ENCODE measurements at places on chromosomes 5 and 9. TPM values are rescaled to one million over a fixed set of nuclear protein-coding genes. Genes with fewer than 3 reads are reported as not detected.
A peak's percentile ranks its signal among the peaks of the same experiment; 100 is the strongest.

Gene PCDHB5
- total RNA-seq, result 27.3 TPM

Gene AGXT2
- total RNA-seq, result not detected

Gene PPP6C
- total RNA-seq, result 29.0 TPM

Gene SOHLH1
- not detected for total RNA-seq

Gene HACD4
- 5.2 TPM for total RNA-seq

Gene FAM81B
- not detected for total RNA-seq

DNA sequence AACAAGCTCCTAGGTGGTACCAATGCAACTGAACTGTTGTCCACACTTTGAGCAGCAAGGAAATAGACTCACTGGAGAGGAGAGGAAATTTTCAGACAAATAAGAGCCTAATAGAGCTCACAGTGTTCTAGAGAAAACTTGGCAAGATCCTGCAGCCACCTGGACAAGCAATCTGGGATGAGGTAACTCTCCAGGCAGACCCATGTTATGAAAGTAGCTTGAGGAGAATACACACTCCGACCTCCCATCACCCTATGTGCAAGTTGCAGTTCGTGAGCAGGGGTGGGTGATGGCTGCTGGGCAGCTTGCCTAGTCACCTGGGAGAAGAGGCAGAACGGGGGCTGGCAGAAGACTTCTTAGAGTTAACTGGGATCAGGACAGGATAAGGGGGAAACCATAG is 102.2 kb downstream of the KLF4 start:
- no peak for DNase-seq

- DNase-seq, result no peak
Observed at GRCh38 chr5:129904667-129905472, 605 bp downstream of the CHSY3 start.

DNA sequence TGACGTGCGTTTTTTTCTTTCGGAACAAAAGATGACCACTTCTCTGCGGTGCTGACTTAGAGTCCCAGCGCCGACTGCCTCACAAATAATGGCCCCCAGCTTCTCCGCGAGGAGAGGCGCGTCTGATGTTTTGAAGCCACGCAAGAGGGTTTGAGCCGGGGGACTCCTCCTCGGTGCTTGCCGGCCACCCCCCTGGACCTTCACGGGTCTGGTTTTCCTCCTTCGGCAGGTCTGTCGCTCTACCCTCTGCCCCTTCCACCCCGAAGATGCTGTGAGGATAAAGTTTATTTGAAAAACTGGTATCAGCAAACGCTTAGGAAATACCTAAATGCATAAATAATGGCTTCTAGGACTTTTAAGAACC is 584 bp downstream of the USP20 start:
- no peak for DNase-seq

- DNase-seq, result no peak
Observed at GRCh38 chr5:34767180-34767579, 71.8 kb upstream of the TTC23L start.

DNA sequence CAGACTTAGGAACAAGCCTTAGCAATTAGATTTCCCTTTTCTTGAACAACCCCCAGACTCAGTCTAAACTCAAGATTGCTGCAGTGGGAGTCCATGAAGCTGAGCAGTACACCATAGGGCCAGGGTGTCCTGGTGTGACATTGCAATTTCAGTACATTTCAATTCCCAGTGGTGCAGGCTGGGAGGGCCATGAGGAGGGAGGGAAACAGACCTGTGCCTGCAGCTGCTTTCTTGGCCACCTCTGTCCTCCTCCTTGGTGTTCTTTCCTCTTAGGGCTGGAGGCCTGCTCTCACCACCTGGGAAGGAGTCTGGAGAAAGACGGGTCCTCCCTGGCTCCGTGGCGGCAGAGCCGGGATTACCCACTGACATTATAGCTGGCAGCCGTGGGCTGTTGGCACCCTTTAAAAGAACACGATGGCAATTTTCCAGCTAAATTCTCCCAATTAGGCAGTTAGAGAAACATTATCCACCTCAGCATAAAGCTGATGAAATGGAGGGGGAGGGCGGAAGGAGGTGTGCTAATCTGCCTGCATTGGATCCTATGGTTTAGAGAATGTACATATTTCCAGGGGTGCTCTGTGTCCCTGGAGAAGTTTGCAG is 186.4 kb downstream of the SLIT3 start:
- no peak for DNase-seq

DNA sequence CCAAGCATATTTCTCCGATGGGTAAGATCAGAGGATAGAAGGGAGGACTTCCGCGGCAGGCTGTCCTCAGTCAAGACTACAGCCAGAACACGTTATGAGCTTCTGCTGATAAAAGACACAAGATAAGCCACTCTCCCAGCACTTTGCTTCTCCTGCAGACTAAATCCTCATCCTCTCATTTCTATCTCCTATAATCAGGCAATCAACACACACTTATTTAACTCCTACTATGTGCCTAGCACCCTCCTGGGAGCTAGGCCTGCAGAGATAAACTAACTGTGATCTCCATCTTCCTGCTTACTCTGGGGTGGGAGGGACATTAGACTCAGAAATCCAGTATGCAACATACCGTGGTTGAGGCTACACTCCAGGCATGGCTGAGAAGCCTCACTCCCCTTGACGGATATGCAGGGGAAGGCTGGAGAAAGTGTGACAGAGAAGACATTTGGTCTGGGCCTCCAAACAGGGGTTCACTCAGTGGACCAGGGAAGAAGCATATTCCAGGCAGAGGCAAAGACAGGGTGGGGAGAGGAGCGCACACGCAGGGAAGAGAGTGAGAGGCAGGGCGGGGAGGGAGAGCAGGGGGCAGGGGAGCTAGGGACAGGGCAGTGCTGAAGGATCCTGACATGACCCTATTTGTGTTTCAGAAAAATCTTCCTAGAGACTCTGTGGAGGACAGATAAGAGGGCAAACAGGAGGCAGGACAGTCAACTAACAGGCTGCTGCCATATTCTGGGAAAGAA is 274.1 kb downstream of the DENND1A start:
- DNase-seq, result no peak

DNA sequence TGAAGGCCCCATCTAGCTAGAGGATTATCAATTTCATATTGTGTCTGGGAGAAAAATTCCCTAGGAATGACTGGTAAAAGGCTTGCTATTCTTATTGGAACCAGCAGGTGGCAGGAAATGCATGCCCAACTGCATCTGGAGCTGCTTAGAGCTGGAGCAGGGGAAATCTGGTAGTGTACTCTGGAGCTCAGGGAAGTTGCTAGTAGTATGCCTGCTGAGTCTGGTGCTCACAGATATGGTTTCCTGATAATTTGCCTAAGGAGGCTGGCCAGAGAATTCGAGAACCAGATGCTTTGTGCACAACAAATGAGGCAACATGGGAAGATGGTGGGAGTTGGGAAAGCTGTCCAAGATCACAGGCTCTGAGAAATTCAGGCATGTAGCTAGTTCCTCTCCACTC is 53.7 kb downstream of the G3BP1 start:
- DNase-seq, result peak; percentile 57

DNA sequence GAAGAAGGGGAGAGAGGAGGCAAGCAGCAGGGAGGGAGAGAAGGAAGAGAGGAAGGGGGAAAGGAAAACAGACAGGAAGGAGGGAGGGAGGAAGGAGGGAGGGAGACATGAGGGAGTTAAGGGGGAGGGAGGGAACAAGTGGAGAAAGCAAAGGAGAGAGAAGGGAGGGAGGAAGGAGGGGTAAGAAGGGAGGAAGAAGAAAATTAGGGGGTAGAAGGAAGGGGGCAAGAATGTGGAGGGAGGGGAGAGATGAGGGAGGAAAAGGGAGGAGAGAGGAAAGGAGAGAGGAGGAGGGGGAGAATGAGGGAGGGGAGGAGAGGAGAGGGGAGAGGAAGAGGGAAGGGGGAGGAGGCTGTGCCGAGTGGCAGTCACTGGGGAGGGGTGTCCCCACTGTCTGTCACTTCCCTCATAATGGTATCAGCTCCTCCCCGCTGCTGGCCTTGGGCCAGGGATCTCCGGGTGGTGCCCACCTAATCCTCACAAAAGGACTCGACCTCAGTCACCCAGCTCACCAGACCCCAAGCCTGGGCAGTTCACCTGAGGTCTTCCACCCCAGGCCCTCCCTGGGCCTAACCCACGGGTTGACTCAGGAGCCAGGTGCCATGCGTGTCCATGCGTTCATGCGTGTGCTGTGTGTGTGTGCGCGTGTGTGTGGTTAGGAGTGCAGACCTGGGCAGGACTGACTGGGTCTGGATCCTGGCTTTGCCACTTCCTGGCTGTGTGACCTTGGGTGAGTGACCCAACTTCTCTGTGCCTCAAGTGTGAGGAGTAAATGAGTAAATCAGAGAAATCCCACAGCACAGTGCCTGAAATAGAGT is 18.1 kb downstream of the C9orf50 start:
- no peak for DNase-seq

DNA sequence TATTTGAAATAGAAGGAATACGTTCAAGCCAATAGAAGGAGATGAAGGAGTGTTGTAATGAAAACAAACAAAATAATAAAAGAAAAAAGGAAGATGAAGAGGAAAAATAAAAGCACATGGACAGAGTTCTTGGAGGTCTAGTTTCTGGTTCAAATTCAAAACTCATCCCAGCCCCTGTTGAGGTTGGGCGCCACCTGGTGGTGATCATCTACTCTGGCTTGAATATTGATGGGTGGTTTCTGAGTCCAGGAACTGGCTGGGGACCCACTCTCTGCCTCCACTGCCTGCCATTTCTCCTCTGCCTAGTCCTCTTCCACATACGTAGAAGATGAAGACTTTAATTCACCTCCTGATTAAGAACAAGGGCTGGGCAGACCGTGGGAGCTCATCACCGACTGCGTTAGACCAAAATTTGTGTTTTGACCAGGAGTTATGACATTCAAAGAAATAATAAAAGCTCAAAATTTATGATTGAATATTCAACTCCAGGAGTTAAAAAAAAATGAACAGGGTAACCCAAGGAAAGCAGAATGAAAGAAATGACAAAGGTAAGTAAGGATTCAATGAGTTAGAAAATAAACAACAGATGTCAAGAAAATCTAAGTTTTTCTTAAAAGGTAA is 99.0 kb upstream of the SLC1A3 start:
- DNase-seq, result peak; percentile 77

DNA sequence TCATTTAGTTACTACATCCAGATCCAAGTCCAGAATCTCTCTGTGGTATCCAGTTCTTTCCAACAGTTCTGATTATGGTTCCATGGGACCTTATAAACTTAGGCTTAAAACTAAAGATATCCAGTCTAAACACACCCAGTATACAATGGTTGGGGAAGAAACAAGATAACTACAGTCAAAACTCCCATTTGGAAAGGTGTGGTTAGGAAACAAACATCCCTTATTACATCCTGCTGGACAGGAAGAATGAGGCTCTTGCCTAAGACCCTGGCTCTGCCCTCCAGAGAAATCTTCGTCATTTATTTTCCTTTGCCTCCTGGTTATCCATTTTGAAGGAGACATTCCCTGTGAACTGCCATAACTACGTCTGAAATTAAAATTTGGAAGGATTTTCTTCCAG is 64.6 kb upstream of the EPB41L4A start:
- no peak for DNase-seq

GRCh38 chr5:118371973-118372831 is 616.1 kb downstream of the DTWD2 start:
- DNase-seq, result no peak

DNA sequence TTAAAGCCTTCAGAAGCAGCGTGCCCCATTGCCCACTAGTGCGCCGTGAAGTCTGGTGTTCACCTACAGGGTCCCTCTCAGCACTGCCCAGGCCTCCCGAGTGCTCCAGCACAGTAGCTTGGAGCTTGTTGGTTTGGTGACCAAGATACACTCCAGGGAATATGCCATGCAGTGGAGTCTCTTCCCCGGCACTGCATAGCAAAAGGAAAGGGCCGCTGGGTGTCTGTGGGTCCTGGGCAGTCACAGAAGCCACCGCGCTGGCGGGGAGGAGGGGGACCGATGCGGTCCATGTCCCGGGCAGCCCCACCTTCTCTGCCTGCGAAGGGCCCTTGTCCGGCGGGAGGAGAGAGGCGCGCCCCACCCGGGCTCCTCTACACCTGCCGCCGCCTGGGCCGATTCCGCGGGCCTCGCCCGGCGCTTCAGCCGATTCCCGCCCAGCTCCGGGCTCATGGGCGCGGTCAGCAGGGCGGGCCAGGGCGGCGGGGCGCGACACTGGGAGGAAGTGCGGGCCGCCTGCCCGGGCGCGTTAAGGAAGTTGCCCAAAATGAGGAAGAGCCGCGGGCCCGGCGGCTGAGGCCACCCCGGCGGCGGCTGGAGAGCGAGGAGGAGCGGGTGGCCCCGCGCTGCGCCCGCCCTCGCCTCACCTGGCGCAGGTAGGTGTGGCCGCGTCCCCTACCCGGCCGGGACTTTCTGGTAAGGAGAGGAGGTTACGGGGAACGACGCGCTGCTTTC is at the start of gene SYK:
Gene SYK, plus strand, starts transcription at position 579 of the 732 bp plus-strand sequence. CDS start 42,080 bp downstream, outside the sequence.
- DNase-seq, result no peak

DNA sequence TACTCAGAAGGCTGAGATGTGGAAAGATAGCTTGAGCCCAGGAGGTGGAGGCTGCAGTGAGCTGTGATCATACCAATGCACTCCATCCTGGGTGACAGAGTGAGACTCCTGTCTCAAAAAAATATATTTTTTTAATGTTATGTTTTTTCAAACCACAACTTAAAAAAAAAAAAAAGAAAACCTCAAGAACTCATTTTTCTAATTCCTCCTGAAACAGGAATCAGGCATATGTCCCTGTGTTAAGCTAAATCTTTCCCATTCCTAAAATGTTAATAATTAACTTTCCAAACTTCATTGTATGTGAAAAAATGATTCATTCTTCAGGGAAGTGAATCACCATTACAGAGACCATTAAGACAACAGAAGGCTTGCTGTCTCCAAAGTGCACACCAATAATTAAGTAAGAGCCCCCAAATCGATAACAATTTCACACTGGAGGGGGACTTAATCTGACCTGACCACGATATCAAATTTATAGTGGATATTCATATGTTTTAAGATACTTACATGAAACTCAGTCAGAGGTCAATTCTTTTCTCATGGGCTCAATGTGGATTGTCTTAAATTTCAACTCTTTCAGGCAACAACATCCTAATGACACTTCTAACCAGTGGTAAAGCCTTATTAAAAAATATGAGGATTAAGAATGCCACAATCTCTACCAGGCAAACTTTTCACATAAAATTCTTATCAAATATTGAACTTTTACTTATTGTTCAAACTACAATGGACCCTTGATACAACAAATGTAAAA is 5.2 kb downstream of the CEMIP2 start:
- DNase-seq, result peak; percentile 51

DNA sequence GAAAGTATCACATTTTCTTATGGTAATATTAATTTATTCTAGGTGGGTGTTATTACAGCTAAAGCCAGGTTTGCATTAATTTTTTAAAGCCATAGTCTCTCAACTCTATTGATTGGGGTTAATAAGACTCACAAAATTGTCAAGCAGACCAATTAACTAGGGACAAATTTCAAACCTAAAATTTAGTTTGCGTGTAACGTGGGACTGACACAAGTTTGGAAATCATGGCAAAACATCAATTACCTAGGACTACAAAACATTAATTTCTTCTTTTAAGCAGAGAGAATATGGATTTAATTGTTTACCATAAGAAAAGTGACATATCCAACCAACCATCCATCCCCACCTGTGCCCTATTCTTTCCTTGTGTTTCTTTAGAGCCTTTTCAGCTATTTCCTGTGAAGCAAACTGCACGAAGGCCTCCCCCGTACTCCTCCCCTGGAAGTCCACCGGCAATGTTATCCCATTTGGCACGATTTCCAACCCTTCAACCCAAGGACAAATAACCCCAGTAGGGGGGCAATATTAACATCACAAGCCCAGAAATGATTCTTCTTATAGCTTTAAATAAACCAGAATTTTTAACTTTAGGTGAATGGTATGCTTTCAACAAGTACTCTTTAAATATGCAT is 4.4 kb downstream of the HNRNPH1 start:
- DNase-seq, result no peak

- DNase-seq, result no peak
Observed at GRCh38 chr9:16058131-16058549, 505.3 kb downstream of the CCDC171 start.

All from SJSA1 (cell line).